ENCODE measurements at places on chromosomes 16 and 17. TPM values are rescaled to one million over a fixed set of nuclear protein-coding genes. Genes with fewer than 3 reads are reported as not detected.

The FAM171A2 gene
- total RNA-seq: 3.7 TPM

The LCAT gene
- total RNA-seq: 46.2 TPM

The UTP18 gene
- total RNA-seq: 29.4 TPM

The PITPNC1 gene
- 27.9 TPM for total RNA-seq

The WFDC1 gene
- 31.6 TPM for total RNA-seq

The NUDT7 gene
- 8.2 TPM for total RNA-seq

The DBNDD1 gene
- 1.8 TPM for total RNA-seq

The PABPN1L gene
- total RNA-seq: not detected

The CIITA gene
- total RNA-seq: 51.9 TPM

The UMOD gene
- total RNA-seq: not detected

DNA sequence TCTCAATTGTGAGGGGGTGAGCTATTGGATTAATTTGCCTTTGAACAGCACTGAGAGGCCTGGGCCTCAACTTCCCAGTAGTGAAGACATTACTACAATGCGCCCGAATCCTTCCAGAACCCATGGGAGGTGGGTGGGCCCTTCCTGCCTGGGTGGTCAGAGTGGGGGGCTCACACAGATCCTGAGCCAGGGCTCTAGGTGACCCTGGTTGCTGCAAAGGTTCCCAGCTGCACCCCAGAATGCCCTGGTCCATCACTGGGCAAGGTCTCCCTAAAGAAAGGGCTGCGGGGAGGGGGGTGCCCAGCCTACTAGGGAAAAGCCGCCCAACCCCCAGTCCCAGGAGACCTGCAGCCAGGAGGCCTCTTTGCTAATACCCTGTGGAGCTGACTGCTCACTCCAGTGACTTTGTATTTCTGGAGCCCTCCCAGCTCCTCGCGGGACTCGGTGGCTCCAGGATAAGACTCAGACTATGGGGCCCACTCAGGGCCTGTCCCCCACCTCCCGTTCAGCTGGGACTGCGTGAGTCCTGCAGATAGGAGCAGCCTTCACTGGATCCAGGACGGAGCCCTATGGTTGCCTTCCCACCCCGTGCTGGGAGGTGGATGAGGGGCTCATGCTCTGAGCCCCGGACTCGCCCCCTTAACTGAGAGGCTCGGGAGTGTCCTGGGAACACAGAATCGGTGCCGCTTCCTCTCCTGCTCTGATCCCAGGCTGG lies 40.2 kb downstream of the SLC7A5 start:
- no peak for DNase-seq

DNA sequence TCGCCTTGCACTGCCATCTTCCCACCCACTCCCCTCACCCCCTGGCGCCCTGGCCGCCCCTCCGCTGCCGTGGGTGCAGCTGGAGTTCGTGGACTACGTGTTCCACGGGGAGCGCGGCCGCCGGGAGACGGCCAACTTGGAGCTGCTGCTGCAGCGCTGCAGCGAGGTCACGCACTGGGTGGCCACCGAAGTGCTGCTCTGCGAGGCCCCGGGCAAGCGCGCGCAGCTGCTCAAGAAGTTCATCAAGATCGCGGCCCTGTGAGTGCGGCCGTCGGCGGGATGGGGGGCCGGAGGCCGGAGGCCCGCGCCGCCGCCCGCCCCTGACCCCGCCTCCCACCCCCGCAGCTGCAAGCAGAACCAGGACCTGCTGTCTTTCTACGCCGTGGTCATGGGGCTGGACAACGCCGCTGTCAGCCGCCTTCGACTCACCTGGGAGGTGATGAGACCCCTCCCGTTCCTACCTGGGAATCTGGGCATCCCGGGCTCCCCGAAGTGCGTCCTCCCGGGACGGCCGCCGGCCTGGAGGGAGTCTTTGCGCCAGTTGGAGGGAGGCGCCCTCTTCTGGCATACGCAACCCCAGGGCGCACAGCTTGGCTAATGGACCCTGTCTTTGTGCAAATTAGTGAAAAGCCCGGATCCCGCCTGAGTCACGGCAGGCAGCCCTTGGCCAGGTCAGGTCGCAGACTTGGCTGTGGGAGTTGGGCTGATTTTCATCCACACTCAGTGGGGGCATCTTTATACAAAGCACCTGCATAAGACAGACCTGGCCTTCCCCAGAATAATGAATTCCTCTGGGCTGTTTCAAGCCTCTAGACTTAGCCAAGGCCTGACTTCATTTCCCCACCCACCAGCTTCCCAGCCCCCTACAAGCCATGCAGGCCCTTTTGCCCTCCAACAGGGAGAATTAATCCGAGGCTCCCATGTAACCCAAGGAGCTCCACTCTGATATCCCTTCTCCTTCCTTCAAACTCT lies 14.3 kb downstream of the RAPGEFL1 start:
- DNase-seq: peak; percentile 85

- peak; percentile 75 for DNase-seq
Measured at GRCh38 chr17:7559320-7560171, 996 bp downstream of the TNFSF13 start.

- DNase-seq: no peak
Measured at GRCh38 chr17:31494259-31495021, 103.0 kb downstream of the RAB11FIP4 start.

DNA sequence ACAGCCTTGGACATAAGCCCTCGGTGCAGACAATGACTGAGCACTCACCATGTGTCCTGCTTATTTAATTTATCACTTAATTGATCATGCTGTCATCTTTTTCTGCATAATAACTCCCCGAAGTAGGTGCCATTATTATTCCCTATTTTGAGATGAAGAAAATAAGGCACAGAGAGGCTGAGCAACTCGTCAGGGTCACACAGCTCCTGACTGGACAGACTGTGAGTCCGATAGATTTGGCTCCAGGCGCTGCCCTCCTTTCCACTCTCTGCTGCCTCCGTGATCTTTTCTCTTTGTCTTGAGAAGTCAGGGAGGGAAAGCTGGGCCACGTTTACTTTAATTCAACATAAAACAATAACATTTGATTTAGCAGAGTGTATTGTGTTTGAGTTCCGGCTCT lies 19.0 kb upstream of the N4BP1 start:
- DNase-seq: no peak

GRCh38 chr17:78823282-78824046 lies 17.1 kb downstream of the USP36 start:
- no peak for DNase-seq

DNA sequence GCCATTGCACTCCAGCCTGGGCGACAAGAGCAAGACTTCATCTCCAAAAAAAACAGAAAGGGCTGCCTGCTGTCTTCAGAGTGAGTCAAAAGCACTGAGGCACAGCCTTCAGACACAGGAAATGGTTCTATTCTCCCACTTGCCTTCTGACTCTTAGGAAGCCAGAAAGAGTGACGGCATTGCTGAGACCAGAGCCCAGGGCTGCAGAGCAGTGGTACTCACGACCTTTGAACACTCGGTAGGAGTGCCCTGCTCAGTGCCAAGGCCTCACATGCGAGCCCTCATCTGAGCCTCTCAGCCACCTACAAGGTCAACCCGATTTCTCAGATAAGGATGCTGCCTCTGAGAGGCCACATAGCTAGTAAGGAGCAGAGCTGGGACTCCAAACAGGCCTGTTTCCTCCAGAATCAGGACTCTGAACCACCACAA lies 3.5 kb upstream of the ITGAE start:
- DNase-seq: no peak

DNA sequence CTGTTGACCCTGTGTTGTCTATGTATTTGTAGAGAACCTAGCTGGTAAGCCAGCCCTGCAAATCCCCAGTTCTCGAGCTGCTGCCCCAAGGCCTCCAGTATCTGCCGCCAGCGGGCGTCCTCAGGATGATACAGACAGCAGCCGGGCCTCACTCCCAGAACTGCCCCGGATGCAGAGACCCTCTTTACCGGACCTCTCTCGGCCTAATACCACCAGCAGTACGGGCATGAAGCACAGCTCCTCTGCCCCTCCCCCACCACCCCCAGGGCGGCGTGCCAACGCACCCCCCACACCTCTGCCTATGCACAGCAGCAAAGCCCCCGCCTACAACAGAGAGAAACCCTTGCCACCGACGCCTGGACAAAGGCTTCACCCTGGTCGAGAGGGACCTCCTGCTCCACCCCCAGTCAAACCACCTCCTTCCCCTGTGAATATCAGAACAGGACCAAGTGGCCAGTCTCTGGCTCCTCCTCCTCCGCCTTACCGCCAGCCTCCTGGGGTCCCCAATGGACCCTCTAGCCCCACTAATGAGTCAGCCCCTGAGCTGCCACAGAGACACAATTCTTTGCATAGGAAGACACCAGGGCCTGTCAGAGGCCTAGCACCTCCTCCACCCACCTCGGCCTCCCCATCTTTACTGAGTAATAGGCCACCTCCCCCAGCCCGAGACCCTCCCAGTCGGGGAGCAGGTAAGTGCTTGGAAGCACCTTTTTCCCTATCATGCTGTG lies 23.1 kb upstream of the CDC6 start:
- no peak for DNase-seq

- DNase-seq: no peak
Measured at GRCh38 chr16:9238346-9238745, 146.9 kb downstream of the HAPSTR1 start.

DNA sequence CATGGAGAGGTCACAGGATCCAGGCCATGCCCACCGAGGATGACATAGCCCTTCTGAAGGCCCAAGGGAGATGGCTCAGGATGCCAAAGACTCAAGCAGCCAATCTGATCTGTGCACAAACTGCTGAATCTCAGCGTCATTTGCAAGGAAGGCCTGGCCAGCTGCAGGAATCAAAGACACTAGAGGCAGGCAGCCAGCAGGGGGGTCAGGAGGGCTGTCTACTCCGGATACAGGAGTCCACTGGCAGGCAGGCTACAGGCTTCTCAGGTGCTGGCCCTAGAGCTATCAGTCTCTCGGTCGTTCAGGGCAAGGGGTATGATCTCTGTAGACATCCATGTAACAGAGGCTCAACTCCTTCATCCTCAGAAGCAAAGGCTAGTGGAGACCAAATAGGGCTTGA lies 1735.3 kb downstream of the TP53TG3F start:
- no peak for DNase-seq

- DNase-seq: no peak
Measured at GRCh38 chr16:12341423-12341822, 364.9 kb downstream of the SNX29 start.

- no peak for DNase-seq
Measured at GRCh38 chr16:85970738-85971137, 71.8 kb downstream of the IRF8 start.

DNA sequence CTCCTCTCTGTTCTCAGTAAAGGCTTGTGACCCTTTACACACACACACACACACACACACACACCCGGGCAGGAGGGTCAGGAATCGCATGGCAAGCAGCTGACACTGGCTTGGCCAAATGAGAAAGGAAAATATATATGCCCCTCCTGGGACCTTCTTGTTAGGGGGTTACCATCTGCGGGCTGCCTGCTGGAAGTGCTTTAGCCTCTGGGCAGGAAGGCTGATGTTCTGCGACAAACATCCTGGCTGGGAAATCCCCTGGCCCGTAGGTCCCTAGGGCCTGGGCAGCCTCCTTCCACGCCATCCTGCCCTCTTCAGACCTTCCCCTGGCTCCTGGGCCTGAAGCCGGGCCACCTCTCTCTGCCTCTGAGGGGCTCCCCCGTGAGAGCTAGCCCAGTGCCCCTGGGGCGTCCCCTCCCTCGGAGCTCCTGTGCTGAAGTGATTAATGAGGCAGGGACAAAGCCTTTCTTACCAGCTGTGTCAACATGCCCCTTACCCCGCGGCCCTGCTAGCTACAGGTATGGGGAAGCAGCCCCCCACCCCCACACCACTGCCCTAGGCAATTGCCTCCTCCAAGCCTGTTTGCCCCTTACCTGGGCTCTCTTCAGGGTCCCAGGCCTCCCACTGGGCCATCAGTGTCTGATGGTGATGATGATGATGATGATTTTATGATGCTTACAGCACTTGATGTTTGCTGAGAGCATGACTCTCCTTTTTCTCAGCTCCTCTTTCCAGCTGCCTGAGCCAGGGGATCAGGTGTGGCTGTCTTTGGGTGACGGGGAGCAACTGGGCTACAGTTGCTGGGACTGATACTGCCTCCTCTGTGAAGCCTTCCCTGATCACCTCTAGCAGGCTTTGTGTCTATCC lies 32.8 kb upstream of the ETV4 start:
- DNase-seq: no peak

DNA sequence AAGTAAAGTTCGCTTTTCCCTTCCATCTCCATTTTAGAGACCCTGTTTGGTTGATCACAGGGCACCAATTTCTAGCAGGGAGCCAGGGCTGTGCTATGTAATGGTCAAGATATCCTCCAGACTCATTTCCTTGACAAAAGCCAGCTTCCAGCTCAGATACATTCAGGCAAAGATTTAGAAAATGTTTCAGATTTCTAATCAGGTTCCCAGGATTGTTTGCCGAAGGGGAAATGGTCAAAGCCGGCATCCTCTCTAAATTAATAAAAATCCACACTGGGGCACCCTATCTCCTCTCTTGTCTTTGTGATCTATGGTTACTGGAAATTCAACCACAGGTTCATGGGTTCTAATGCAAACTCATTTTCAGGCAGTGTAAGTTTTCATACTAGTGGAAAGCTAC lies 686.8 kb upstream of the KIF2B start:
- DNase-seq: no peak

- no peak for DNase-seq
Measured at GRCh38 chr17:50686494-50687199, 21.1 kb downstream of the ANKRD40 start.

- no peak for DNase-seq
Measured at GRCh38 chr16:4814046-4814445, 11.6 kb upstream of the ROGDI start.

- peak; percentile 89 for DNase-seq
Measured at GRCh38 chr17:56715613-56716357, 117.9 kb downstream of the C17orf67 start.

DNA sequence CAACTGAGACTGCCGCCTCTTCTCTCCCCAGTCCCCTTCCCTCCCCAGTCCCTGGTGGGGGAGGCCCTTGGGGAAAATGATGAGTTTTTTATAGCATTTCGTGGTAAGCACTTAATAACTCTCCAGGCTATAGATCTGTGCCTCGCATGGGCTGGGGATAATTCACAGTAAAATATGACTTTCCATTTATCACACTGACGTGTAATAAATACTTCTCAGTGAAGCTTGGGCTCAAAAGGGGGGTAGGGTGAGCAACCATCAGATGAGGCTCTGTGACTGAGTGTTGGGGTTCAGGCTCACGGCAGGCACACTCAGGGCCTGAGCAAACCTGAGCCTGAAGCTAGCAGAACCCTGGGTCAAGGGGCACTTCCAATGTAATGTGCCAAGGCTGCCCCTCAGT lies 101.6 kb downstream of the CCT6B start:
- no peak for DNase-seq

DNA sequence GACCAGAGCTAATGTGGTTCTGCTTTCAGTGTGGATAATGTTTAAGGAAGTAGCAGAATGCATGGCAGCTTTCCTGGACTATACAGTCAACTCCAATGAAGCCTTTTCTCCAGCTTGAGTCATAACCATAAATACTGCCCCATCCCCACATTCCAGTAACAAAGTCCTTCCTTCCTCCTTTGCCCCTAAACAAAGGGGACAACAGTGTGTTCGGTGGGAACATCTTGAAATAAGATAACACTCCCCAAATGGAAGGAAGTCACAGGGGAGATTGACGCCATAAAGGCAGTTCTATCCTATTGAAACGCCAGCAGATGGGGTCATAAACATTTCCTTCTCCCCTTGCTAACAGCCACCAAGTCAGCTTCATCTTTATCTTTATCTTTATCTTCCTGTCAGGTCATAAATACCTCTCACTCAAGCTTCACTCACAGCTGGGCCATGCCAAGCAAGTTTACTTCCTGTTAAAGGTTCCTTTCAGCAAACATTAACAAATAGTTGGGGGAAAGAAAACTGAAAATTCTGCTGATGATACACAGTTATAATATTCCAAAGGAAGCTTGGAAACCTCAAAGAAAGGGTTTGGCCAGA lies 136.7 kb downstream of the SNX11 start:
- DNase-seq: no peak
